Activated T-helper 1 cell treated with anti-CD3 and anti-CD28 coated beads, Interleukin-12 subunit alpha, Interleukin-12 subunit beta, Interleukin-2, Interleukin-4 antibody, amounts not matched to agents 30 ng/mL and 10 ng/mL and 1 ng/mL, durations not matched to agents 14 hours and 24 hours and 36 hours (primary cell): ENCODE measurements at places on chromosomes 3 and 15. TPM values are rescaled to one million over a fixed set of nuclear protein-coding genes. Genes with fewer than 3 reads are reported as not detected.

The TMEM115 gene
- total RNA-seq: 23.6 and 25.4 TPM in 2 replicates

The VEPH1 gene
- not detected in 2 replicates for total RNA-seq

The BFSP2 gene
- total RNA-seq: not detected in 2 replicates

DNA sequence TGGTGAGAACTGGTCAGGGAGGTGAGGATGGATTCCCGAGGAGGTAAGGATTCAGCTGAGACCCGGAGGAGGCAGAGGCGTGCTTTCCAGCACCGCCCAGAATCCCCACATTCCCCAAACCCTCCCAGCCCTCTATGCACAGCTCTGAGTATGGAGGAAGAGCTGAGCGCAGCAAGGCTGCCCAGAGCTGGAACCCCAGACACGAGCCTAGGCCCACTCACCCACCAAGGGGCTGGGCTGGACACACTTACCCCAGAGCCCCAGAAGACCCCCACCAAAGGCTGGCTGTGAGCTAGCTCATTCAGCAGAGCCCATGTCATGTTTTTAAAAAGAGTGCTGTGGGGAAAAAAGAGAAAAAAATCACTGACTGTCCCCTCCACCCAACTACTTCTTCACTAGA lies 271.5 kb downstream of the XXYLT1 start:
- H3K4me3 ChIP-seq: no peak overlapping the region
- H3K4me1 ChIP-seq: no peaks in the 10 kb centered on the region
- H3K36me3 ChIP-seq: no peaks in the 10 kb centered on the region
- peaks cover 6% of the 10 kb centered on the region for H3K27me3 ChIP-seq
- no peak overlapping the region for H3K27ac ChIP-seq
- DNase-seq: no peak

DNA sequence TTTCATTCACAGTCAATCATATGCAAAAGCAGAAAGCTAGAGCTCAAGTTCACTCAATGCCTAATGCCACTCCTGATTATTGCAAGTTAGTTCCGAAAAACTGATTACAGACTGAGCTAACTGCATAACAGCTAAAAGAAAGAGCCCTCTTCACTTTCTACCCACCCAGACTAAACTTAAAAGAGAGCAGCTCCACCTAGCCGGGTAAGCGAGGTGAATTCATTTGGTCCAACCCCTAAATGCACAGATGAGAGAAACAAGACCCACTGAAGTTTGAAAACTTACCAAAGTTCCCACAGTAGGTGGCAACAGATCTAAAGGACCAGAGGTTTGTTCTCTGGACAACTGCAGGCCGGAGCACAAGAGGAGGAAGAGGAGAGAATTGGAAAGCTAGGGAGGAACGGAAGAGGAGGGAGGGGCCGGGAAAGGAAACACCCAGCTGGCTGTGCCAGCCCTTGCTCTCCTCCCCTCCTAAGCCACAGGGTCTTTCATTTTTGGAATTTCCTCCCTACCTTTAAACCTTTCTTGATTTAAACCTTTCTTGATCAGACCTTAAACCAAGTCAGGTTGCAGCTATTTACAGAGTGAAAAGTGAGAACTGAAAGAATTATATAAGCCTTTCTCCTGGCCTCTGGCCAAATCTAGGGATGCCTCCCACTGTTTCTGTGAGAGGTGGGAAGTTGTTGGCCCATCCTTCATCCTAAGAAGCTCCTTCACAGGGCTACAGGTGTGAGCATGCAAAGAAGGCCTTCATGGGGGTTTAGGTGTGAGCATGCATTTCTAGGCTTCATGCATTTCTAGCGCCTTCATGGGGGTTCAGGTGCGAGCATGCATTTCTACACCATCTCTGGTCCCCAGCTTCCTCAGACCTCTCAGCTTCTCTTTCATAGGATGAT lies 114.7 kb upstream of the LMOD3 start:
- DNase-seq: no peak
- peak overlapping the region; percentile 40 for H3K4me3 ChIP-seq
- peaks cover 28% of the 10 kb centered on the region for H3K4me1 ChIP-seq
- H3K27me3 ChIP-seq: no peaks in the 10 kb centered on the region
- no peaks in the 10 kb centered on the region for H3K36me3 ChIP-seq

- DNase-seq: no peak
- H3K4me3 ChIP-seq: no peak overlapping the region
- no peak overlapping the region for H3K27ac ChIP-seq
These were observed 1.8 kb upstream of the MYL3 start for GRCh38 chr3:46865031-46865507.

DNA sequence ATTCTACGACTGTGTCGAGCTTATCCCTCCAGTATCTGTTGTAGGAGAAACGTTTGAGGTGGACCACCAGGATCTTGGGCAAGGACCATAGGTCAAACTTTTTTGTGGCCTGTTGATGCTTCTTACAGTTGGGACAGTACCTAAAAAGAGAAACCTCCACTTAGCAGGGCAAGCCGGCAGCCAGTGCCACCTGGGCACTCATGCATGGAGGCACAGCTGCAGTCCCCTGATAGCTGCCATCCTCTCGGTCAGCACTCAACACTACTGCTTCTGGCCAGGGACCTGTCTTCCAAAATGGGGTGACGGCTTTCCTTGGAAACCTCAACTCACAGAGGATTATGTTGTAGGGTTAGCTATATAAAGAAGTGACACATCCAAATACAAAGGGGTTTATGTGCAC lies 7.0 kb upstream of the C3orf62 start:
- H3K36me3 ChIP-seq: peaks cover 54% of the 10 kb centered on the region
- DNase-seq: no peak
- no peaks in the 10 kb centered on the region for H3K4me1 ChIP-seq
- no peak overlapping the region for H3K27ac ChIP-seq

GRCh38 chr15:84647726-84648125 lies 6.4 kb downstream of the WDR73 start:
- H3K27ac ChIP-seq: no peak overlapping the region
- no peaks in the 10 kb centered on the region for H3K27me3 ChIP-seq
- H3K4me1 ChIP-seq: peaks cover 28% of the 10 kb centered on the region
- peaks cover 45% of the 10 kb centered on the region for H3K36me3 ChIP-seq
- DNase-seq: no peak

DNA sequence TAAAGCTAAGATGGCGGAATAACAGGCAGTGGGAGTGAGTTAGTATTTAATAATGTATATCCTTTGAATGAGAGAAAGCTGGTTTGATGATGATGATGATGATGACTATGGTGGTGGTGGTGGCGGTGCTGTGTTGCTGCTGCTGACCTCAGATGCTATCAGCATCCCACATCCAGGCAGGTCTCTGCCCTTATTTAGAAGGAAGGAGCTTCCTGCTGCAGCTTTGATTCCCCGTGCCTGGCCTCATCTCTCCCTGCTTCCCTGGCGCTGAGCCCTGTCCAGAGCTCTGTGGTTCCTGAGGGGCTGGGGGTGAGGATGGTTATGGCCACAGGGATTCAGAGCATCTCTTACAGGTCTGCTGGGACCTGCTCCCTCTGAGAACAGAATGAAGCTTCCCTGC lies 73.1 kb downstream of the RAB11A start:
- H3K36me3 ChIP-seq: no peaks in the 10 kb centered on the region
- peaks cover 4% of the 10 kb centered on the region for H3K27me3 ChIP-seq
- H3K4me3 ChIP-seq: no peak overlapping the region
- H3K27ac ChIP-seq: no peak overlapping the region
- DNase-seq: peak; percentile 34
